ENCODE measurements at places on chromosomes 13 and 19. TPM values are rescaled to one million over a fixed set of nuclear protein-coding genes. Genes with fewer than 3 reads are reported as not detected.

DNA sequence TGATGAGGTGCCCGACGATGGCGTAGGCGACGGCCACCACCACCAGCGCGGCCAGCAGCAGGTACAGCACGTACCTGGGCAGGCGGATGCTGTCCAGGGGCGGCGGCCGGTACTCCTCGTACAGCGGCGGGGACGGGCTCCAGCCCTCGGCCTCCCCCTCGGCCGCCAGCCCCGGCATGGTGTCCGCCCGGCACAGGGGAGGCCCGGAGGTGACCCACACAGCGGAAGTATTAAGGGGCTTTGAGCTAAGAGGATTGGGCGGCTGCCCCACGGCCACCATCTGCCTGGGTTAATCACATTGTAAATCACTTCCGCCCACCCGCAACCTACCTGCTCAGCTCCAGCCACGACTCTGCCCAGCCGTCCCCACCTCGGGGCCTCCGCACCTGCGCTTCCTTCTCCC lies at the start of gene SMIM44:
TSS of gene SMIM44 (minus strand) at position 216 of the 403 bp plus-strand sequence. CDS start at position 178, 38 bp downstream.
- no peaks in the 10 kb centered on the region for H3K27me3 ChIP-seq
- H3K4me3 ChIP-seq, result no peak within 1 kb of the TSS
- no peak within 1 kb of the TSS for H3K27ac ChIP-seq
- H3K36me3 ChIP-seq, result no peaks in the 10 kb centered on the region
- peaks cover 11% of the 10 kb centered on the region for H3K4me1 ChIP-seq
- no peak for DNase-seq

Gene EPSTI1
- 0.16 TPM for total RNA-seq

DNA sequence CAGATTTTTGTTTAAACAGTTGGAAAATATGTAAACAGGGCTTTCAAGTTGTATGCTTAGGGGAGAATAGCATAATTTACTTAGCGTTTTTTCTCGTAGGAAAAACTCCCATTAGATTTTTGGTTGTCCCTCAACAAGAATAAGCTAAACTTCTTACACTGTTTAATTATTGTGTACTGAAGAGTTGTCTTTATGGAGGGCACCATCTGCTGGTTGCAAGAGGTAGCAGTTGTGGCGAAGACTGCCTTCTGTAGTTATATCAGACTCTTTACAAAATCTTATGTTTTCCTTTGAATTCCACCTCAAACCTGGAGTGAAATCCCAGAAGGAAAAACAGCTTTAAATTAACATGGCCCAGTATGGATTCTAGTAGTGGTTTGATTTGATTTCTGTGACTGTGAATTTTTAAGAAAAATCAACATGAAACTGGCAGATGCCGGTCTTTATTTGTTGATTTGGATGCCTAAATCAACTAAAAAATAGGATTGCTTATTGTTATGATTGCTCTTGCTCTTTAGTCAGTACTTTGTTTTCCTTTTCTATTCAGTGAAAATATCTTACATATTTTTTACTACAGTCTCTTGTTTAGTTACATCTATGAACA lies 53.4 kb downstream of the PDS5B start:
- DNase-seq, result peak; percentile 68
- H3K4me1 ChIP-seq, result peaks cover 12% of the 10 kb centered on the region
- no peaks in the 10 kb centered on the region for H3K36me3 ChIP-seq
- H3K4me3 ChIP-seq, result no peak overlapping the region

DNA sequence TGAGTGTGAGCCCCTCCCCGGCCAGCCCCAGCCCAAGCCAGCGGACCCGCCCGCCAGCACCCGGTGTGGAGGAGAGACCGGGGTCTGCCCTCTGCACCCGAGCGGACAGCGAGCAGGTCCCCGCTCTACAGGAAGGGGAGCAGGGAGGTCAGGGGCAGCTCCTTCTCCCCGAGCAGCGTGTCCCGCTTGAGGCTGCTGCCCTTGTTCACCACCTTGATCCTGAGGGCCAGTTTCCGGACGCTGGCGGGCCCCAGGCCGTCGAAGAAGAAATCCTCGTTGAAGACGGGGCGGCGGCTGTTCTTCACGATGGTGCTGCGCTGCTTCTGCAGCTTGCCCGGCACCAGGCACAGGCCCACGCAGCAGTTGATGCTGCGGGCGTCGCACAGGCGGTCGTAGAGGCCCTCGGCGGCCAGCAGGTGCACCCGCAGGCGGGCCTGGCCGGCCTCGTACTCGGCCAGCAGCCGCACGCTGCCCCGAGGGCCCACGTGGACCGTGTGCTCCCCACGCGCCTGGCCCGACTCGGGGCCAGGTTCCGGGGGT lies 1.9 kb downstream of the C2CD4C start:
- peaks cover 3% of the 10 kb centered on the region for H3K4me1 ChIP-seq
- no peak overlapping the region for H3K27ac ChIP-seq
- peaks cover 12% of the 10 kb centered on the region for H3K27me3 ChIP-seq

DNA sequence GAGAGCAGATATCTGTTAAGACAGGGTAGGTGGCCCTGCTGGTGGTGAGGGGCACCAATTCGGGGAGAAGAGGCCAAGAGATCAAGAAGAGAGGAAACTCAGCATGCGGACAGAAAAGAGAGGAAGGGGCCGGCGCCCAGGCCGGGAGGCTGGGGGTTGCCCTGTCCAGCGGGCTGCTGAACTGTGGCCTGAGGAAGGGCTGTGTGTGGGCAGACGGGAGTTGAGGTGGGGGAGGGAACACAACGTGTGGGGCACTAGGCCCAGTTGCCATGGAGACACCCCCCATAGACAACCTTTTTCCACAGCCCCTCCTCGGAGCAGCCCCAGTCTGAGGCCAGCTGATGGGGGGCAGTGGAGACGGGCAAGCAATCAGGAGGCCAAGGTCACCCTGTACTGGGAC lies 2.5 kb upstream of the CACNG8 start:
- peak overlapping the region; percentile 98 for H3K4me3 ChIP-seq
- peak; percentile 59 for DNase-seq
- H3K27me3 ChIP-seq, result no peaks in the 10 kb centered on the region
- H3K4me1 ChIP-seq, result peaks cover 43% of the 10 kb centered on the region
- H3K36me3 ChIP-seq, result no peaks in the 10 kb centered on the region

Gene SLC25A15
- 32.6 TPM for total RNA-seq

DNA sequence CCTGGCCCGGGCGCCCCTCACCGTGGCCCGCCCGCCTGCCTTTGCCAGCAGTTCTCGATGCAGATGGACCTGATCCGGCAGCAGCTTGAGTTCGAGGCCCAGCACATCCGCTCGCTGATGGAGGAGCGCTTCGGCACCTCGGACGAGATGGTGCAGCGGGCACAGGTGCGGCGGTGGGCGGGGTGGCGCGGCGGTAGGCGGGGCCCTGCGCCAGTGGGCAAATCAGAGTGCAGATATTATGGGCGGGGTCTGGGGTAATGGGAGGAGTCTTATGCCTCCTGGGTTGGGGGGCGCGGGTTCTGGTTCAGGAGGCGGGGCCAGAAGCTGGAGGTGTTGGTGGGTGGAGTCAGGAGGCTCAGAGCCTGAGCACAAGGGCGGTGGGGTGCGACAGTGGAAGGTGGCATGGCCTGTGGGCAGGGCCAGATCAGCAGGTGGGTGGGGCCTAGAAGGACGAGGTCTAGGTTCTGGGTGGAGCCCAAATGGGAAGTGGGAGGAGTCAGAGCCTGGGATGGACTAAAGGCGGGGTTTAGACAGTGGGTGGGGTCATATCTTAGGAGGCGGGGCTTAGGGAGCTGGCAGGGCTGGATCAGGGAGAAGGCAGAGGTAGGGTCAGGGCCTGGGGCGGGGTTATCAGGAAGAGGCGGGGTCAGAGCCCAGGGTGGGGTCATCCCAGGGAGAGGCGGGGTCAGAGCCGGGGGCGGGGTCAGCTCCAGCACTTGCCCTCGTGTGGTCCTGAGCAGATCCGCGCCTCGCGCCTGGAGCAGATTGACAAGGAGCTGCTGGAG lies 5.6 kb downstream of the APC2 start:
- H3K27ac ChIP-seq, result no peak overlapping the region
- peak; percentile 100 for DNase-seq
- H3K27me3 ChIP-seq, result peaks cover 6% of the 10 kb centered on the region
- peaks cover 13% of the 10 kb centered on the region for H3K4me1 ChIP-seq
- peak overlapping the region; percentile 58 for H3K4me3 ChIP-seq
- H3K36me3 ChIP-seq, result no peaks in the 10 kb centered on the region

Gene ODAD3
- total RNA-seq, result 0.54 TPM

Gene ZNF579
- 12.2 TPM for total RNA-seq

- no peaks in the 10 kb centered on the region for H3K27me3 ChIP-seq
- no peaks in the 10 kb centered on the region for H3K36me3 ChIP-seq
- H3K4me1 ChIP-seq, result no peaks in the 10 kb centered on the region
- H3K27ac ChIP-seq, result no peak overlapping the region
- no peak for DNase-seq
Observed at GRCh38 chr13:93673885-93674284, 447.3 kb downstream of the GPC6 start.

Gene FRY
- 4.1 TPM for total RNA-seq

Gene ZNF444
- 58.5 TPM for total RNA-seq

Measured in GM23338 (cell line).